ENCODE measurements at places on chromosomes 16 and 17.

DNA sequence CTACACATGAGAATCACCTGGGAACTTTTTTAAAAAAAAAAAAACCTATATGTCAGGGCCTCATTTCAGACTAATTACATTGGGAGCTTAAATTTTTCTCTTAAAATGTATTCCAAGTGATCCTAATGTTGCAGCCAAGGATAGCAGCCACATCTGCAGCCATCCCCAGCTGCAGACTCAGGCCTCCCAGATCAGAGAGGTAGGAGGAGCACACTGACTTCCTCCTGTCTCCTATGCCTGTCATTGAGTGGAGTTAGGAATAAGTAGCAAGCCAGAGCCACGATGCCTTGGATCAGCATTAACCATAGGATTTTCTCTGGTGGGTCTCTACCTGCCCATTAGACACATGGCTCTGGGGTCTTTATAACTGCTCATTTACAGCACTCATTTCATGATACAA lies 463.5 kb downstream of the HS3ST4 start:
- no peak for DNase-seq

- DNase-seq = no peak
Measured at GRCh38 chr17:56514264-56514663, 79.2 kb upstream of the NOG start.

DNA sequence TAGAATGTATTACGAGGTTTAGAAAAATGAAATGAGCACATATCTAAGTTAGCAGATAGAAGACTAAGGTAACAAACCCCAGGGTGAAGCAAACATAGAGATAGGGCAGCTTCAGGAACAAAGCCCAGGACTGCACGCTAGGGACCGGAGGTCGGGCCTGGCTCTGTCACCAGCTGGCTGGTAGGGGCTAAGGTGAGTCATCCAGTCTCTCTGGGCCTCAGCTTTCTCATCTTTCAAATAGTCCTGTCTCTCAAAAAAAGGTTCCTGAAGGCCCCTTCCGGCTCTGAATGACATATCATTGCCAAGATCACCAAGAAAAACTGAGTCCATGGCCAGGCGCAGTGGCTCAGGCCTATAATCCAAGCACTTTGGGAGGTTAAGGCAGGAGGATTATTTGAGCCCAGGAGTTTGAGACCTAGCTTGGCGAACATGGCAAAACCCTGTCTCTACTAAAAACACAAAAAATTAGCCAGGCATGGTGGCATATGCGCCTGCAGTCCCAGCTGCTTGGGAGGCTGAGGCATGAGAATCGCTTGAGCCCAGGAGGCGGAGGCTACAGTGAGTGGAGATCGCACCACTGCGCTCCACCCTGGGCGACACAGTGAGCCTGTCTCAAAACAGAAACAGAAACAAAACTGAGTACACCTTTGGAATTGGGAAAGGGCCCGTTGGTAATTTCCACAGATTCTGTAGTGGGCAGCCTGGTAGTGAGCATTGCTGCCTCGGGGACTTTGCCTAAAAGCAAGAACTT lies 26.0 kb downstream of the PKD1L3 start:
- DNase-seq = no peak

- DNase-seq = no peak
Measured at GRCh38 chr17:50533720-50534148, 1.2 kb downstream of the EPN3 start.

DNA sequence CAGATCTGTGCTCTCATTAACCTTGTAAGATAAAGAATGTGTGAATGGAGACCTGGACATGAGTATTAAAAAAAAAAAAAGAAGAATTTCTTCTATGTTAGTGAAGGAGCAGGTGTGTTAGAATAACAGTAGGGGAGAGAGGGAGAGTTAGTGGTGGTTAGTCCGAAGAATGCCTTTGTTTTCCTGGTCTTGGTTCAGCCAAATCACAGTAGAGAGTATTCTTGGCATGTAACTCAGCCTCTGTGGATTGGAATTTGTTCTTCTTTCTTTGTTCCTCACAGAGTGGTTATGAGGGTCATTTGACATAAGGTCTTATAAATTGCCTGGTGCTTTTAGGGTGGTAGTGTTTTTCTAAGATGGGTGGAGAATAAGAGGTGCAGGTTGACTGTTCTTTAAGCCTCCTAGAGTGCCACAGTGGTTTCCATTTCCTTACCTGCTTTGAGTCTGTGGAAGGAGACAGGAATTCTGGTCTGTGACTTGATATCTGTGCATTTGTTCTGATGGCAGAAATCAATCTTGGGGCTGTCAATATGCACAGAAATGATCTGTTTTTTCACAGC lies 17.6 kb downstream of the NUP93 start:
- DNase-seq = no peak

GRCh38 chr17:5784791-5785190 lies 200.5 kb upstream of the NLRP1 start:
- DNase-seq = no peak

- DNase-seq = no peak
Measured at GRCh38 chr16:85994492-85995490, 95.8 kb downstream of the IRF8 start.

DNA sequence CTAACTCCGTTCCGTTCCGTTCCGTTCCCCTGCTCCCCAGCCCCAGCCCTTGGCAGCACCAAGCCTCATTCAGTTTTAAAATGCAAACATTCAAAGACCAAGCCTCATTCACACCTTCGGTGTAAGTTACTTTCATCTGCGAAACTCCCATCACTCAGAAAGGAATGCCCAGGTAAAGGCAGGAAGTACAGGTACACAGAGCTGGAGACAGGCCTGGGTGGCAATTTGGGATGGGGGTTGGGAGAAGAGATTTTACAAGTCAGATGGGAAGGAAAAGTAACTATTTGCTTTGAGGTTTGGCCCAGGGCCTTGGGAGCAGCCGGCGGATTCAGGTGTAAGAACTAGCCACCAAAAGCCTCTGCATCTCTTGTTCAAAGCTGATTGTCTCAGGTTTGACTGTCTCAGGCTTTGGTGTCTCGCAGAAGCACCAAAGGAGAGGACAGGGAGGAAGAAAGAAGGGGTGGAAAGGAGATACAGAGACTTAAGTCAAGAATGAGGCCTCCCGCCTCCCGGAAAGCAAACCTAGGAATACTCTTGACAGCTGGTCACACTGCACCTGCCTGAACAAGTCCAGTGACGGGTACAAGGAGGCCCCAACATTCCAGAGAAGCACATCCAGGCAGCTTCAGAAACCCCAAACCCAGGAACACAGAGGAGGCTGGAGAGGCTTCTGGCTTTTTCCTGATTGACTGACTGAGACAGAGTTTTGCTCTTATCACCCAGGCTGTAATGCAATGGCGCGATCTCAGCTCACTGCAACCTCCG lies 54.7 kb downstream of the NXN start:
- no peak for DNase-seq

- DNase-seq = no peak
Measured at GRCh38 chr16:79685871-79686270, 85.3 kb upstream of the MAF start.

GRCh38 chr17:60036796-60037677 lies 41.7 kb downstream of the HEATR6 start:
- DNase-seq = peak; percentile 27

DNA sequence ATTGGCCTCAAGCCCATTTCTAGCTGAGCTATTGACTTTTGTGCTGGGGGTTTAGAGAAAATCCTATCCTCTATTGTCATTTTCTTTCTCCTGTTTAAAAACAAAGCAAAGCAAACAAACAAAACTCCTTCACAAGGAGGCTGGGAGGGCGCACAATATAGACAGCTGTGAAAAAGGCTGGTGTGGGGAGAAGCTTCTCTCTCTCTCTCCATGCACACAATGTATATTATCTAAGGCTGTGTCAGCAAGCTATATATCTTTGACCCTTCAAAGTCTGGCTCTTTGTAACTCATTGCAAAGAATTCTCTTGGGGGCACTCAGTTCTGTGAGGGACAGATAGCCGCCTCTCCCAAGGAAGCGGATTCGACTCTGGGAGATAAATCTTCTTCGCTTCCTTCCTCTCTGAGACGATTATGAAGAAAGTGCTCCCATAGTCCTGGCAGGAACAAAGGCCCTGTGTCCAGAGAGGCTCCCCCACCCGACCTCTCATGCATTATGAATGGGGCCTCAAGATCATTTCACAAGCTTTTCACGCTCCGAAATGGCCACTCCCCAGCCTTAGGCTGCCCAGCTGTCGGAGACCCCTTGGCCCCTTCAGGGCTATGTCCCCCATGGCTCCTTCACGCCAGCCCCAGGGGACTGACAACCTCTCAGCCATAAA lies 33.2 kb upstream of the MEAK7 start:
- no peak for DNase-seq

GRCh38 chr16:58773870-58774269 lies 39.8 kb upstream of the GOT2 start:
- no peak for DNase-seq

DNA sequence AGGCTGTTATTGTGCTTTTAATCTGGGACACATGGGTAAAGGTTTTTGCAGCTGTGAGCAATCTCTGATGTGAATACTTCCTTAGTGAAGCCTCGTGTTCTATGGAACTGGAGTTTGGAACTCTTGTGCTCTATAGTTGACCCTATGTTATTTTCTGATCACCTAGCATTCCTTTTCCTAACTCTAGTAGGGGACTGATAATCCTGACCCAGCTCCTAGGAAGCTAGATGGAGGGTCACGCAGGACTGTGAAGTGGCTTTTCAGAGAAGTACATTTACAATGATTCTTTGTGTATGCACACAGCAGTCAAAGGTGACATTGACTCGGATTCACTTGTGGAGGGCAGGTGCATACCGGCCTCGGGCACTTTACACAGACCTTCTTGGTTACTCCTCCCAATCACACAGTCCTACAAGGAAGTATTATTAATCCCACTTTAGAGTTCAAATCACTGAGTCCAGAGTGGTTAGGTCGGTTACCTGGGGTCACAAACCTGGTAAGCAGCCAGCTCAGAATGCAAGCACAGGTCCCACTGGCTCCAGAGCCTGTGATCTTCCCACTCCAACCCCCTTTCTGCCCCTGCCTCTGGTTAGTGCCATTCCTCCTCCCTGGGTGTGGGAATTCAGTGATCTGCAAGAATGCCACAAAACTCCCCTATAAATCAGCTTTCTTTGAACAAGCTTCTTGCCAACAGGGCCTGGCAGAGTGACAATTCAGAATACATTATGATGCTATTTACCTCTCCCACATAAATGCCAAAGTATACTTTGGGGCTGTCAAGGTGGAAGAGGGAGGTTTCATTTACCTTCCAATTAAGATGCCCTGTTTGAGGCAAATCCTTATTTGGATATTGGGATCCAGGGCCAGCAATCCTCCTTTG lies 7.1 kb downstream of the CHD9NB start:
- DNase-seq = no peak

GRCh38 chr16:49649013-49649765 lies 206.7 kb downstream of the ZNF423 start:
- no peak for DNase-seq

GRCh38 chr17:15446036-15446435 lies 21.4 kb downstream of the CDRT4 start:
- DNase-seq = no peak

GRCh38 chr16:57801098-57801808 lies 1.0 kb downstream of the KIFC3 start:
- DNase-seq = no peak

GRCh38 chr17:47669081-47669480 lies 19.4 kb downstream of the KPNB1 start:
- no peak for DNase-seq

GRCh38 chr17:76789235-76789788 lies 51.4 kb downstream of the MFSD11 start:
- DNase-seq = no peak

- no peak for DNase-seq
Measured at GRCh38 chr16:79628501-79628975, 28.0 kb upstream of the MAF start.

- no peak for DNase-seq
Measured at GRCh38 chr16:768428-768827, 7.9 kb downstream of the MSLN start.
